ENCODE measurements at places on chromosomes 7 and 10. TPM values are rescaled to one million over a fixed set of nuclear protein-coding genes. Genes with fewer than 3 reads are reported as not detected.

DNA sequence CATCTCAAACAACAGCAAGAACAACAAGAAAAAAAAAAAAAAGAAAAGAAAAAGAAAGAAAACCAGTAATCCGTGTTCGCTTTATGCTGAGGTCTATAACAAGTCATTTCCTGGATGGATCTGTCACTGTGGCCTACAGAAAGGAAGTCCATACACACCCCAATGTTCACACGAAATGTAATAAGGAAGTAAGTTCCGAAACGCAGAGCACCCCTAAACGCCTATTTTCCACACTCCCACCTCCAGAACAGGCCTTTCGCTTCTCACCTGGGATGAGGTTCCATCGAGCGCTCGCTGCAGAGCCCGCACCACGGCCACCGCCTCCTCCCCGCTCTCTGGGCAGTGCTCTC is 735 bp downstream of the ZNF394 start:
- DNase-seq = no peak

- DNase-seq = no peak
Measured at GRCh38 chr10:17241611-17242333, 13.7 kb downstream of the VIM start.

- DNase-seq = no peak
Measured at GRCh38 chr10:119536508-119537025, 6.0 kb downstream of the RGS10 start.

CALY gene
- total RNA-seq = not detected

DNA sequence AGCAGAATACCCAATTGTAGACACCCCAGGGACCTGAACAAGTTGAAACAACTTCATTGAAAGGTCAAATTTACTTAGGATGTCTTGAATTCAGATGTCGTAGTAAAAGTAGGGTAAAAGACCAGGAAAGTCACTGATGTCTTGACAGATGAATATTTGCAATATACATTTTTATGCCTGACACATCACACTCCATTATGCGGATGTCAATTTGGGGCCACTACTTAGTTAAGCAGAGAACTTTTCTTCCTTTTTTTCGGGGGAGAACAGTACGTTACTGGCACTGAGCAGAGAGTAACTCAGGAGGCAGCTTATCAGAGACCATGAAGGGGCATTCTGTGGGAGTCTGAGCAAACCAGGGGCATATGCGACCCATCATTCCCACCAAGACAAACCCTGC is 4.9 kb downstream of the ITGA8 start:
- DNase-seq = no peak

GRCh38 chr10:53990799-53991238 is 810.2 kb downstream of the PCDH15 start:
- DNase-seq = no peak

DNA sequence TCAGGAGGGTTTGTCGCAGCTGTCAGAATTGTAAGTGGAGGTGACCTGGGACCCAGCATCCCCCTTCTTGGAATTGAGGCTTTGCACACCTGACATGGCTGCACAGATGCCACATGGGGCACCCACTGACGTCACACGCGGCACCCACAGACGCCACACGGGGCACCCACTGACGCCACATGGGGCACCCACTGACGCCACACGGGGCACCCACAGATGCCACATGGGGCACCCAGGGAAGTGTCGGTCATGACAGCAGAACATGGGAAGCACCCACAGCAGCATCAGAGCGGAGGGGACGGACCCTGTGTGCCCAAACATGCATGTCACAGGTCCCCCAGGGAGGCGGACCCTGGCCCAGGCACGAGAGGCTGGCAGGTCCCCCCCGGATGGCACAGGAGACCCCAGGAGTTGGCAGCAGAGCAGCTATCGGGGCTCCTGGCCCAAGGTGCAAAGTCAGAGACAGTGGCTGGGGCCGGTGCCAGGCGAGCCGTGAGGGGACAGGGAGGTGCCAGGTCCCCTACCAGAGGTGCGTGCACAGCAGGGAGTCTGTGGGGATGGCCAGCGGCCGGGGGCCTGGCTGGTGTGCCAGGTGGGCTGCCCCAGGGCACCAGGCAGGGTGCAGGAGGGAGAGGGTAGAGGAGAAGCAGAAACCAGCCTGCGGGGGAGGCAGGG is 21.1 kb downstream of the KNDC1 start:
- DNase-seq = peak; percentile 45

GRCh38 chr7:5194571-5194970 is 4.5 kb downstream of the WIPI2 start:
- DNase-seq = no peak

ZNF467 gene
- 12.4 TPM for total RNA-seq

DNA sequence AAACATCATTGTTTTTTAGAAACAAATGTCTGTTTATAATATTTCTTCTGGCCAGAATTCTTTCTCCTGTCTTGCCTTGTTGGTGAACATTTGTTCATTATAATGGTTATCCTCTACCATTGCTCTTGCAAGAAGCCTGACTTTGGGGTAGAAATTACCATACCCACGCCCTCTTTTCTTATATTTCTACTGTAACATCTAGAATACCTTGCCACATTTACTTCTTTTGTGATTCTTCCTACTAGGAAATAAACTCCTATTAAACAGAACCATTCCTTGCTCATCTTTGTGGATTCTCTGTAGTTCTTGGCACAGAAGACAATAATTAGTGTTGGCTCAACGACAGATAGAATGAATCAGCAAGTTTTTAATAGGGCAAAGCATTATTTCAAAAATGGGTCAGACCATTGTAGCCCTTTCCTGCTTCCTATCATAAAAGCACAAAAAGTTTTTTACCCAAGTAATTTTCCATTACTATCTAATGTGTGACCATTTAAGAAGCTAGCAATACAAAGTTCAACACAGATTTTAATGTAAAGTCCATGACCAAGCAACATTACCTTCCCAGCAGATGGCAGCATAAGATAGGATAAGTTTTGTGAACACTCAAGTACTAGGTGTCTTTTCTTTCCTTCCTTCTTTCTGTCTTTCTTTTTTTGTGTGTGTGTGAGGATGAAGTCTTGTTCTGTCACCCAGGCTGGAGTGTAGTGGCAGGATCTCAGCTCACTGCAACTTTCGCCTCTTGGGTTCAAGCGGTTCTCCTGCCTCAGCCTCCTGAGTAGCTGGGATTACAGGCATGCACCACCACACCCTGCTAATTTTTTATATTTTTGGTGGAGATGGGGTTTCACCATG is 270.4 kb downstream of the HGF start:
- DNase-seq = no peak

OR2A5 gene
- not detected for total RNA-seq

TMEM184A gene
- 0.62 TPM for total RNA-seq

STK32C gene
- total RNA-seq = 6.4 TPM

GRCh38 chr10:70914316-70914864 is 26.0 kb upstream of the PCBD1 start:
- no peak for DNase-seq

DNA sequence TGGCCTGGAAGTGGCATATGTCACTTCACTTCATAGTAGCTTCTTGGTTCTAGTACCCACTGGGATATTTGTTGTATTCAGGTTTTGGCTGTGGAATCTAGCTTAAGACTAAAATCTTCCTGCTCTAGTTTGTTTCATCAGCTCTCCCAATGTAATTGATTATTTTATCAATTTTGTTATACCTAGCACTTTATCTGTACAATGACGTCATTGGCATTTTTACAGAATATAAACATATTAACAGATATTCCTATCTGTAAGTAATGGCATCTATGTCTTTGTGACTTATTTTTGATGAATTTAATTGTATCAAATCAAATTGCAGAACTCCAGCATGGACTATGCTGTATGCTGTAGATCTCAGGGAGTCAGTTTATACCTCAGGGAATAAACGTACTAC is 19.7 kb downstream of the KIAA1217 start:
- no peak for DNase-seq

SDHAF3 gene
- total RNA-seq = 19.9 TPM

DNA sequence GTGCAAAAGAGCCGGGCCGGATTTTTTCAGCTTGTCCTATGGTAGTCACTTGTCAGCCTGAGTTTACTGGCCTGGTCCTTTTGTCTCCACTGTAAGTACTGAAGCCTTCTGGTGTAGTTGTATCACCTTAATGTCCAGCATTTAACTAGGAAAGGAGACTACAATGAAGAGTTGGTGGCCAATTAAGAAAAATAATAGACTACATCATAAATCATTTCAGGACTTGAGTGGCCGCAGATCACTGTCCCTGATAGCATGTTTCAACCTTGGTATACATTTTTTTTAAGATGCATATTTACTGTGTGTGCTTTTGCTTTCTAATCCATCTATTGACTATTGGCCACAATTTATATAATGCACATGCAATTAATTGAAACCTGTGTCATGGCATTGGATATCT is 6.1 kb downstream of the FZD1 start:
- DNase-seq = no peak

DNA sequence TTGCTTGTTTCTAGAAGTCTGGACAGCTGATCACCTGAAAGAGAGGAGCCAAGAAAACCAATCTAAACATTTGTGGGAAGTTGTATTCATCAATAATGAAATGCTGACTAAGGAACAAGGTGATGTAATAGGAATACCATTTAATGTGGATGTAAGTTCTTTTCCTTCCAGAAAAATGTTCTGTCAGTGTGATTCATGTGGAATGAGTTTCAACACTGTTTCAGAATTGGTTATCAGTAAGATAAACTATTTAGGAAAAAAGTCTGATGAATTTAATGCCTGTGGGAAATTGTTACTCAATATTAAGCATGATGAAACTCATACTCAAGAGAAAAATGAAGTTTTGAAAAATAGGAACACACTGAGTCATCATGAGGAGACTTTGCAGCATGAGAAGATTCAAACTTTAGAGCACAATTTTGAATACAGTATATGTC is 39.8 kb upstream of the ZNF37A start:
- no peak for DNase-seq

- DNase-seq = no peak
Measured at GRCh38 chr7:151429237-151429559, 10.7 kb downstream of the CRYGN start.

COBL gene
- 45.9 TPM for total RNA-seq

DNA sequence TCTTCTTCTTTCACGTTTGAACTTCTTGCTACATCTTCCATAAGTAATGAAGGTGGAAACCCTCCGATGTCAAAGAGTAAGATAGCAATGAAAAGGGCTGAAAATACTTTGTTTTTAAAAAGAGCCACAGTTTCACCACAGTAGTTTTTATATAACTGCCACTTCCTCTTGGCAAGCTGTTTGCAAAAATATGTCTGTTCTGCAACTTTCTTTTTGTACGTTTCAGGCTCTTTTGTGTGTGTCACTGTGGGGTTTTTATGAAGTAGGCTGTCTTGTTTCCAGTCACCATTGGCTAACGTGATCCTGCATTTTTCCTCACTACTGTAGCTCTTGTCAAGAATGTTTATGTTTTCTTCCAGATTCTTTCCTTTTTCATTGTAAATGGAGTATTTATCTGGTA is 55.6 kb downstream of the SLC16A9 start:
- DNase-seq = no peak

GRCh38 chr7:55449205-55449991 is 84.3 kb downstream of the LANCL2 start:
- no peak for DNase-seq

SYT15 gene
- 2.7 TPM for total RNA-seq

FEZF1 gene
- total RNA-seq = not detected

ZNF248 gene
- 14.0 TPM for total RNA-seq

DNA sequence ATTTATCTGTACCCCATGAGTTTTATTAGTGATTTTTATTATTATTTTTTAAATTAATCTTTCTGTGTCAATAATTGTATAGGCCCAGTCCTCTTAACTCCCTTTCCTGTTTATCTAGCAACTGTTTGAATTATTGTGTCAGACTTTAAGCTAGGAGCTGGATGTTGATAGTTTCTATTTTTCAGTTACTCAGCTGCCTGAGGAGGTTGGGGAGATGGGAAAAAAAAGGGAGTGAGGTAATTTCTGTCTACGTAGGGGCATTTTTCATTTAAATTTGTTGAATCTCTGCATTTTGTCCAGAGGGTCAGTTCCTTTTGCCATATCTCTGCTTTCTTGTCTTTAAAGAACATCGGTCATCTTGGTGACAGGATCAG is 5.0 kb upstream of the ZNF518A start:
- no peak for DNase-seq

SLC26A3 gene
- not detected for total RNA-seq

ZNF239 gene
- 2.2 TPM for total RNA-seq

DNA sequence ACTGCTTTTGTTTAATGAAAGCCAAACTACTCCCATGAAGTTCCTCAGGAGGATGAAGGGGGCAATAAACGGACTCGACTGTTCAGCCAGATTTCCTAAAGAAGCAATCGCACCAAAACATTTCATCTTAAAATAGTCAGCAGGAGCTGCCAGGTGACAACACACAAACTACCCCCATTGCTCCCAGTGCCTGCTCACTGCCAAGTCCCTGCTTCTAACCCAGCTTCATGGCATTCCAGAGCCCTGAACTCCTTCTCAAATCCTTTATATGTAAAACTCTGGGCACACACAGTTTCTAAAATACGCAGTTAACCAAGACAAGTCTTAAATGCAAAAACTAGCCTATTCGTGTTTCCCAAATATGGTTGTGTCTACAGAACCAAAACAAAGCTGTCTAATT is 110.0 kb downstream of the SORBS1 start:
- DNase-seq = no peak

HEPACAM2 gene
- not detected for total RNA-seq

DNA sequence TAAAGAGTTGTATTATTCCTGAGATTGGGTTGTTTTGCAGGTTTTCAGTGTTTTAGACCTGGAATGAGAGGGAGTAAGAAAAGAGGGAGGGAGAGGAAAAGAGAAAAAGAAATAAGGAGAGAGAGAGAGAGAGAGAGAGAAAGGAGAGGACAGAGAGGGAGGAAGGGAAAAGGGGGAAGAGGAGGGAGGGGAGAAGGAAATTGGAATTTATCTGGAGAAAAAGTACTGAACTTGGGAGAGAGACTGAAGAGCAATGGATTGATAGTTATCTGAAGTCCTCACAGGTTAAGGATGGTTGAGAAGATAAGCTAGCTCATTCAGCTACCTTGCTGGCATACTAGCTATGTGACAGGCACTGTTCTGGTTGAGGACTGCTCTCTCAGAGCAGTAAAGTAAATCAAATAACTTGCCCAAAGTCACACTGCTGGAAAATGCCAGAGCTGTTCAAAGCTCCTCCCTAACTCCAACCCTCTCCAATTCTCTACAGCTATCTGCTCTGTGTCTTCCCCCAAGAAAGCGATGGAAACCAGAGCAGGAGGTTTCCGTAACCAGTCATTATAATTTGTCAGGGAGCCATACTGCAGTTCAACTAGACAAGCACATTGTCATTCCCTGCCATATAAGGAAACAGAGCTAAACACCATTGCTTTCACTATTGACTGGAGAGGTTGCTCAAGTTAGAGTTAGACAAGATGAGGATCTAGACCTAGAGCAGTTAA is 10.7 kb downstream of the CALD1 start:
- no peak for DNase-seq

DNA sequence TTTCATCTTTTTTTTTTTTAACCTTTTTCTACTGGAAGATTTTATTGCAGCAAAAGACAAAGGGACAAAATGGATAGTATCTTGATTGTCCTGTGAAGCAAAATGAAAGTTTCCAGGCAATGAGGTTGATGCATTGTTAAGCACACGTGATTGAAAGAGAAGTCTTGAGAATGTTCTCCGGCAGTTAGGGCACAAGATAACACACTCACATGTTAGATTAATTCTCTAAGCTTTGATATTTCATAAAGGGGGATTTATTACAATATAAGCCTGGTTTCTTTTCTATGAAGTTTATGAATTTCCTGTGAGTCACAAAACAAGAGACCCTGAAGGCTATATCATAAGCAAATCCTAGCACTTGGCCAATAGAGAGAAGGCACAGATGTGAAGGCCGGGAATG is 93.4 kb upstream of the ARMC3 start:
- DNase-seq = no peak
